ENCODE measurements at places on chromosomes 3 and 15. TPM values are rescaled to one million over a fixed set of nuclear protein-coding genes. Genes with fewer than 3 reads are reported as not detected.

- no peak for DNase-seq
Observed at GRCh38 chr3:158420654-158421396, 150.2 kb upstream of the MLF1 start.

- DNase-seq: no peak
Observed at GRCh38 chr3:17954801-17955200, 212.4 kb upstream of the TBC1D5 start.

DNA sequence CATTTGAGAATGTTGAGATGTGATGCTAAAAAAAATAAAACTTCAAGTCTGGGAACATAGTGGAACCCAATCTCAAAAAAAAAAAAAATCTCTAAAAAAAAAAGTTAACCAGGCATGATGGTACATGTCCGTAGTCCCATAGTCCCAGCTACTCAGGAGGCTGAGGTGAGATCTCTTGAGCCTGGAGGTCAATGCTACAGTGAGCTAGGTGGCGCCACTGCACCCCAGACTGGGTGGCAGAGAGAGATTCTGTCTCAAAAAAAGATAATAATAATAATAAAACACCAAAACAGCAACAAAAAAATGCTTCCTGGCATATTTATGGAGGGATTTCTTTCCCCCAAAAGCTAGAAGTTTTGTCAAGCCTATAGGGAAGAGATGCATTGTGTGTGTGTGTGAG lies 361.6 kb downstream of the ROBO1 start:
- no peak for DNase-seq

DNA sequence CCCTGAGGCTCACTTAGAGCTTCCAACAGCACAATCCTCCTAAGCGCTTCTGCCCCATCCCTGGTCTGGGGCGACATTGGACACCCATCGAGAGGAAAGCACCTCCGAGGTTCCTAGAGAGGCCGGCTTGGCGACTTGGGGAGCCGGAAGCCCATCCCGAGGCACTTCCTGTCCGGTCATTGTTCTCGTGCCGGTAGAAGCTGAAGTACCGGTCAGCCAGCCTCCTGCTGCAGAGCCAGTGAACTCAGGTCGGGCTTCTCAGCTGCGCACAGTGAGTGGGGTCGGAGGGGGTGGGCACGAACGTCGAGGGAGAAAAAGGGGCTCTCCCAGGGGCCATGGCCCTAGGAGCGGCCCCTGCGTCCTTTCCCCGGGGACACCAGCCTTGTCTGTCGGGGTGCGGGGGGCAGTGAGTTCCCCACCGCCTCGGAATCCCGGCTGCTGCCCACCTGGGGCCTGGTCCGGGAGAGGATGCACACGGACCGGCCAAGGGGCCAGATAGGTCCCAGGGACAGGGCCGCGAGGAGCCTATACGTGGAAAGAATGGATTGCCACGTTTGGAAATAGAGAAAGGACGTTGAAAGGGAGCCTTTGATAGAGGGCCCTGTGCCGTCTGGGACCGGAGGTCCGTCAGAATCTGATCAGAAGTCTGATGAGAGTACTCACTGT lies at the start of gene ZNF35:
Gene ZNF35 (plus strand): TSS at position 169 of the 666 bp plus-strand sequence. CDS start 2,336 bp downstream, outside the sequence.
- DNase-seq: no peak

DNA sequence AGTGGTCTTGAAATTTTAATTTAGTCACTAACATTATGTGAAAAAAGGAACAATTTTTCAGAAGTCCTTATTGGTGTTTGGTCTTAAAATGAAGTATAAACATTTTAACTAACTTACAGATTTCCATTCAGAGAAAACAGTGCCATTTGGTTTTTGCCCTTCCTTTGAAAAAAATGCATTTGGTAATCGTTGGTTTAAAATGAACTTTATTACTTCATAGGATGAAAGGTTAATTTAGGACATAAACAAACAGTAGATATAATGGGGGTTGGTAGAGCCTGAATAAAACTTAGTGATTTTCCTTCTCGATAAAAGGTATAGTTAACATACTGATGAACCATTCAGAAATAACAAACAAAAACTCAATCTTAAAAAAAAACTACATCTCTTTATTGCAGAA lies 39.7 kb downstream of the TFG start:
- DNase-seq: no peak

- DNase-seq: no peak
Observed at GRCh38 chr3:11832981-11833905, 13.4 kb downstream of the TAMM41 start.

DNA sequence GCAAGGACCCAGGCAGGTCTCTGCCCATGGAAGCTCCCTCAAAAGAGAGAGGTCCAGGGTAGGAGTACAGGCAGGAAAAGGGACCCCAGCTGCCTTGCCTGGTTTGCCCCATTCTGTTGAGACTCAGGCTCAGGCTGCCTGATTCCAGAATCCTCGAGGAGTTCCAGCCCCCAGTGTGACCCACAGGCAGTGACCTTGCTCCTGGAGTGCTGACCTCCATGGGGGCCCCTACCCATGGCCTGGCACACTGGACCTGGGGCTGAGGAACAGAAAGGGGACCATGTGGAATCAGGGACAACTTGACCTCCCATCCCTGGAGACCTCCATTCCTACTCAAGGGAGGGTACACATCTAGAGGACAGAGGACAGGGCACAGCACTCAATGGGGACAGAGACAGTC lies 3.4 kb upstream of the SEMA3B start:
- DNase-seq: no peak

DNA sequence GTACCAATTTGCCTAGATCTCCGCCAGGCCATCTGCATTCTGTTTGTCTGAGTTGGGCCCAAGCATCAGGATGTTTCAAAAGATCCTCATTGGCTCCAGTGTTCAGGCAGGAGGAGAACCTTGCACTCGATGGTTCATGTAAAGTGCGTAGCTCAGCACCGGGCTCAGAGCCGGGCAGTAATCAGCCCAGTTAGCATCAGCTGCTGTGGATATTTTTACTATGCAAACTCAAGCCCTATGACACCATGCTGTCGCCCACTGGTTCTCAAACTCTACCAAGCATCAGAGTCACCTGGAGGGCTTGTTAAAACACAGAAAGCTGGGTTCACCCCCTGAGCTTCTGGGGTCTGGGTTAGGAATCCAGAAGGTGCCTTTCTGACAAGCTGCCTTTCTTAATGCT lies 310.8 kb downstream of the SHQ1 start:
- DNase-seq: no peak

LOXL1 gene
- 260 TPM for total RNA-seq

ZNF662 gene
- 7.7 TPM for total RNA-seq

ISLR gene
- 211 TPM for total RNA-seq

GPR62 gene
- not detected for total RNA-seq

PROS1 gene
- total RNA-seq: 44.2 TPM
